ENCODE measurements at places on chromosomes 12 and 14.

DNA sequence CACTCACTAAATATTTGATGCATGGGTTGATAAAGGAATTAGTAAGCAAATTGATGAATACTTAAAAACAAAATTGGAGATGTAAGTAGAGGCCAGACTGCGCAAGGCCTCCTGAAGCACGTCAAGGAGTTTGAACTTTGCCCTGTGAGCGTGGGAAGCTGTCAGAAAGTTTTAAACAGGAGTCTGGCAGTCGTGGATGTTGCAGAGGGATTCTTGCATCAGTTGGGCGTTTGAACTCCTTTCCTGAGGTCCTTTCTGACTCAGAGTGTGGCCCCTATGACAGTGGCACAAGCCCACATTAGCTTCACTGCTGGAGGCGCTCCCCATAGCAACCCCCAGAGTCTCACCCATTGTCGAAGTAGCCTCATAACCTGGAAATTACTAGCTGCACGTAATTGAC is 17.9 kb upstream of the IL22 start:
- no peak for DNase-seq
- H3K36me3 ChIP-seq = no peaks in the 10 kb centered on the region
- H3K4me3 ChIP-seq = no peak overlapping the region
- H3K4me1 ChIP-seq = peaks cover 4% of the 10 kb centered on the region
- no peaks in the 10 kb centered on the region for H3K27me3 ChIP-seq

GRCh38 chr14:24892497-24893051 is 157.4 kb downstream of the STXBP6 start:
- no peak overlapping the region for H3K4me3 ChIP-seq
- H3K27ac ChIP-seq = no peak overlapping the region
- no peaks in the 10 kb centered on the region for H3K36me3 ChIP-seq
- no peaks in the 10 kb centered on the region for H3K4me1 ChIP-seq
- DNase-seq = no peak

DNA sequence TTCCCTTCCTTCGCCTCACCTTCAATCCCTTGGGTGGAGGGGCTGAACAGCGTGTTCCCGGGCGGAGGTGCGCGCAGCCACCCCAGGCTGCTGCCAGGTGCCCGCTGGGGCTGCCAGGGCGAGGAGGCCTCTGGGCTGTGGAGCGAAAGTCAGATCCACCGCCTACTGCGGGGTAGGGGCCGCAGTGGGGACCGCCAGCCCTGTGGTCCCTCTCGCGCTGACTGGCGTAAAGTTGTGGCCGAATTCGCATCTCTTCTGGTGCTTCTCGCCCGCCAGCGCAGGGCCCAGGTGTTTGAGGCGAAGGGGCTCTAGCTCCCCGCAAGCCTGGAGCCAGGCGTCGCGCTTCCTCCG is 6.9 kb upstream of the HOXC4 start:
- no peak overlapping the region for H3K4me3 ChIP-seq
- no peak for DNase-seq
- H3K27me3 ChIP-seq = peaks cover 99% of the 10 kb centered on the region
- no peaks in the 10 kb centered on the region for H3K4me1 ChIP-seq
- H3K36me3 ChIP-seq = no peaks in the 10 kb centered on the region

DNA sequence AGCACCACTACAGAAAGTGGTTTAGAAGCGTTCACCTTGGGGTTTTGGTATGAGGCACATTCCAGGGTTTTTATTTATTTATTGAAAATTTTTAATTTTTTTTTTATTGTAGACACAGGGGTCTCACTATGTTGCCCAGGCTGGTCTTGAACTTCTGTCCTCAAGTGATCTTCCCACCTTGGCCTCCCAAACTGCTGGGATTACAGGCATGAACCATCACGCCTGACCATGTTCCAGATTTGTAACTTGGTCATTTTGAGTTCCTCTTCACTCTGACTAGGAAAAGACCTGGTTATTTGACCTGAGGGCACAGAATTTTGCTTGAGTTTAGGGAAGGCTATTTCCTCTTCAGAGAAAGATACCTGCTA is 3.1 kb downstream of the MLEC start:
- DNase-seq = no peak
- H3K4me3 ChIP-seq = peak overlapping the region; percentile 89
- H3K36me3 ChIP-seq = peaks cover 18% of the 10 kb centered on the region
- no peaks in the 10 kb centered on the region for H3K27me3 ChIP-seq
- peaks cover 59% of the 10 kb centered on the region for H3K4me1 ChIP-seq
- H3K27ac ChIP-seq = no peak overlapping the region

DNA sequence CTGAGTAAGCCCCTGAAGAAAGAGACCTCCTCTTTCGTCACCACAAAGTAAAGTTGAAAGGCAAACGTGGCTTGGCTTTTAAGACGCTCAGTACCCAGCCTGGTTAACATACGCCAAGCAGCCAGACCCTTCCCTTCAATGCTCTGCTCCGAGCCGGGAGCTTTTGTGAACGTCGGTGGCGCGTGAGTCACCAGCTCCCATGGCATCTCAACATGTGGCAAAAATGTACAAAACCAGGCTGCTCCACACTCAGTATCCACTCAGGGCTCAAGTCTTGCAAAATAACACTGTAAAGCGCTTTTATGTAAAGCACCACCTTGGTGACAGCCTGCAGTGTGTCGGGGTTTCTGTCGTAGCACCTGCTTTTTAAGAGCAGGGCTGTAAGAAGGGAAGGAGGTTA is 89.0 kb downstream of the SETD3 start:
- no peak overlapping the region for H3K27ac ChIP-seq
- H3K4me3 ChIP-seq = no peak overlapping the region
- H3K27me3 ChIP-seq = no peaks in the 10 kb centered on the region
- H3K36me3 ChIP-seq = peaks cover 31% of the 10 kb centered on the region
- no peak for DNase-seq
- H3K4me1 ChIP-seq = no peaks in the 10 kb centered on the region

- no peak overlapping the region for H3K27ac ChIP-seq
- H3K27me3 ChIP-seq = no peaks in the 10 kb centered on the region
- H3K4me3 ChIP-seq = no peak overlapping the region
- no peaks in the 10 kb centered on the region for H3K36me3 ChIP-seq
- DNase-seq = no peak
These were observed 9.8 kb upstream of the KRT73 start for GRCh38 chr12:52628111-52628507.

DNA sequence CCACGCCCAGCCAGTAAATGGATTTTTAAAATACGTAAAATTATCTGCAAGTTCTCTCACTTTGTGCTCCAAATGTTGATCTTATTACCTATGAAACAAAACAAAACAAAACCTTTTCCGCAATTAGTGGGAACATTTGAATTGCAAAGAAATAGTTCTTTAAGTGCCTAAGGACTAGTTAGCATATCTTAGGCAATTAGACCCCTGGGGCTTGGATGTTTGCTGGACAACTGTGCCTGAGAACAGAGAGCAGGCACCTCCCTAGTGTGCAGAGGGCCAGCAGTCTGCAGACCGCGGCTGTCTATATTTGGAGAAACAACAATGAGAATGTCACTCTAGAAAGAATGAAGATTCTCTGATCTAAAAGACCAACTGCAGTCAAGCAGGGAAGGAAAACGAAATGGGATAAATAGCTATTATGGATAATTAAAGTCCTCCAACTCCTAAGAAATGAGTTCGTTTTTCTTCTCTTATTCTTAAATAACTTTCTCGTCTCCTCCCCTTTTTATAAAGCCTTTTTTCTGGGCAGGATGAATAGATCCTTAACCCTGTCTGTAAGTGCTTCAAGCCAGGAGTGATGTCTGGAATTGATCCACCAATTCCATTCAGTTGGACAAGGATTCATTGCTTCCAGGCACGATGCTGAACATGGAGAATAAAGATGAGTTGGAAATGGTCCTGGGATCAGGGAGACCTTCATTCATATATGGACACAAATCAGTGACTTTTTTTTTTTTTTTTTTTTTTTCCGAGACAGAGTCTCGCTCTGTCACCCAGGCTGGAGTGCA is 16.2 kb downstream of the SLC17A8 start:
- H3K36me3 ChIP-seq = no peaks in the 10 kb centered on the region
- H3K27me3 ChIP-seq = peaks cover 42% of the 10 kb centered on the region
- no peak overlapping the region for H3K27ac ChIP-seq
- peaks cover 2% of the 10 kb centered on the region for H3K4me1 ChIP-seq
- peak; percentile 17 for DNase-seq

Data from neuronal stem cell (in vitro differentiated cells).